ENCODE measurements at places on chromosomes 7 and 10.

DNA sequence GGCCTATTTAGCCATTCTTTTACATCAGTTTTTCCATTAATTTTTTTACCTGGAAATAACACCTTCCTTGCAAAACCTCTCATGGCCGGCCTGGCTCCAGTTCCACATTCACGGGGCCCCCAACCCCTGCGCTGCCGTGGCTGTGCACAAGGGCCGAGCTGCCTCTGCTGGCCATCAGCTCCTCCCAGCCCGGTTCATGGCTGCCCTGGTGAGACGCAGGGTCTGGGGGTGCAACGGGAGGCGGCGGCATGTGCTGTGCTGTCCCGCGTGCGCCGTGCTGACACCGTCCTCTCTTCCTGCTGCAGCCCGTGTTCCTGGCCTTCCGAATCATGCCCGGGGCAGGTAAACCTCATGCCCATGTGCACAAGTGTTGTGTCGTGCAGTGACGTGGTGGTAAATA, 4.4 kb downstream of the NKX6-2 start:
- DNase-seq, result no peak

DNA sequence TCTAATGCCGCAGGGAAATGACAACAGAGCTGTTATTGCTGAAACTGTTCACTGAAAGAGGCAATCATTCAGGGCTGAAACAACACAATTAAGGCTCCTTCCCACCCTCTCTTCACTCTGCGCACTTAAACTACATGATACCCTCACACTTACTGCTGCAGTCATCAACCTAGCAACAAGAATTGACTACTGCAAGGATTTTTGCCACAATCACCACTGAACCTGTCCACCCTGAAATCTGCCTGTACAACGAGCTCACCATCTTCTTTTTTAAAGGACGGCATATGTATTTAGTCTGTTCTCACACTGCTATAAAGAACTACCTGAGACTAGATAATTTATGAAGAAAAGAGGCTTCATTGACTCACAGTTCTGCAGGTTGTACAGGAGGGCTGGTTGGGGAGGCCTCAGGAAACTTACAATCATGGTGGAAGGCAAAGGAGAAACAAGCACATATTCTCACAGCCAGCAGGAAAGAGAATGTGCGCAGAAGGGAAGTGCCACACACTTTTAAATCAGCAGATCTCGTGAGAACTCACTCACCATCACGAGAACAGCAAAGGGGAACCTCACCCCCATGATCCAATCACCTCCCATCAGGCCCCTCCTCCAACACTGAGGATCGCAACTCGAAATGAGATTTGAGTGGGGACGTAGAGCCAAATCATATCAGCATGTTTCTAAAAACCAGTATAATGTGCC, 131.7 kb downstream of the SORCS1 start:
- DNase-seq, result no peak

DNA sequence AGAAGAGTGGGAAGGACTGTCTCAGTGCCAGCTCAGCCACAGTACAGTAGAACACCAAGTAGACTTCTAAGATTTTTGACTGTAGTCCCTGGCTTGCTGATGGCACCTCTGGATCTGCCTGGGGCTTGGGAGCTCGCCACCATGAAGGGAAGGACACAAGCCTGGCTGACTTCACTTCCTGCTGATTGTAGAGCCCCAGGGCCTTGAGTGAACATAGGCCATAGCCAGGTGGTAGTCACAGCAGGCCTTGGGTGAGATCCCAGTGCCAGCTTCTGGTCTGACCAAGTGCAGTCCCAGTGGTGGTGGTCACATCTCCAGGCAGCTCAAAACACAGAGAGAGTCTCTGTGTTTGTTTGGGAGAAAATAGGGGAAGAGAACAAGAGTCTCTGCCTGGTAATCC, 57.6 kb upstream of the HBP1 start:
- no peak for DNase-seq

DNA sequence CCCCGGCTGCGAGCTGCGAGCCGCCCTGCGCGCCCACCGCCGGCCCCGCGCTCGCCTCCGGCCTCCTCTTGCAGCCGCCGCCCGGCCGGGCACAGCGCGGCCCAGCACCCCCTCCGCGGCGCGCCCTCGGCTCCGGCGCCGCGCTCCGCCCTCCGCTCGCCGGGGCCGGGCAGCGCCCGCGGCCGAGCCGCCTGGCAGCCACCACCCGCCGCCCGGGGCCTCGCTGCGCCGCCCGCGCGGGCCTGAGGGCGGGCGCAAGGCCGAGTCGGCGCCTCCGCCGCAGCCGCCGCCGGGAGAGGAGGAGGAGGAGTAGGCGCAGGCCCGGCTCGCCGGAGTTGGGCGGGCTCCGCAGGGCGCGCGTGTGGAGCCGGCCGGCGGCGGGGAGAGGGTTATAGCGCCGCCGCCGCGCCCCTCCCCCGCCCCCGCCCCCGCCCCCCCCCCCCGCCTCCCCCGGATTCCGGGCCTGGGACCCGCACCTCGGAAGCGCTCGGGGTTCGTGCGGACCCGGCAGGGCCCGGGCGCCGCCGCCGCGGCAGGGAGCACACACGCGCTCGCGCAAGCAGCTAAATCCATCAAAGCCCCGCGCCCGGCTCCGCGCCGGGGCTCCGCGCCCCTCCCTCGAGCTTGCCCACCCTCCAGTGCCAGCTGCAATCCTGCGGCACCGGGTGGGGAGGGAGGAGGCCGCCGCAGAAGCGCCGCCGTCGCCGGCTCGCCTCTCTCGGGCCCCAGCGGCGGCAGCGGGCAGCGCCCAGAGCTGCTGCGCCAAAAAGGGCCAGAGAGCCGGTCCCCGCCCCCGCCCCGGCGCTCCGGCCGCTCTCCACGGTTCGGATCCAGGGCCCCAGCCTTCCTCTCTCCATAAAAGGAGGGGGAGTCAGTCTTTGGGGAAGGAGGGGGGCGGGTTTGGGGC, at the start of gene PDGFA:
PDGFA (minus strand) TSS at position 363 of the 907 bp plus-strand sequence. CDS start 845 bp downstream, outside the sequence.
- peak; percentile 81 for DNase-seq

GRCh38 chr10:43424416-43424815, 12.5 kb upstream of the ZNF487 start:
- no peak for DNase-seq

DNA sequence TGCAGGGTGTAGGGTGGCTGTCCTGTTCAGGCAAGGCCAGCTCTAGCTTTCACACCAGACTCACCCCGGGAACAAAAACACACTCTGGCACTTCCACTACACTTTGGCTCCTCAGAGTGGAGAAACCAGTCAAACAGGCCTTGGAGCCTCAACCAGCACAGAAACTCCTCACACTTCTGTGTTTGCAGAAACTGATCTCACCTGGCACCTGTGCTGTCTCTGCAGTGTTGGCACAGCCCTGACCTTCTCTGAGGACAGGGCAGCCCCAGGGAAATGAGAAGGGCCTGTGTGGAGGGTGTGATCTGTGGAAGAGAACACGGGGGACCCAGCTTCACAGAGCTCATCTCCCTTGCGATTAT, 4.1 kb upstream of the CALML5 start:
- DNase-seq, result no peak

GRCh38 chr10:100506596-100507356, 12.9 kb downstream of the SEC31B start:
- DNase-seq, result no peak

GRCh38 chr7:70097645-70098044, 499.4 kb downstream of the AUTS2 start:
- DNase-seq, result no peak

- DNase-seq, result peak; percentile 74
Observed at GRCh38 chr7:98284335-98285036, 3.0 kb downstream of the BRI3 start.

- no peak for DNase-seq
Observed at GRCh38 chr10:116973946-116974455, 31.0 kb downstream of the SHTN1 start.

DNA sequence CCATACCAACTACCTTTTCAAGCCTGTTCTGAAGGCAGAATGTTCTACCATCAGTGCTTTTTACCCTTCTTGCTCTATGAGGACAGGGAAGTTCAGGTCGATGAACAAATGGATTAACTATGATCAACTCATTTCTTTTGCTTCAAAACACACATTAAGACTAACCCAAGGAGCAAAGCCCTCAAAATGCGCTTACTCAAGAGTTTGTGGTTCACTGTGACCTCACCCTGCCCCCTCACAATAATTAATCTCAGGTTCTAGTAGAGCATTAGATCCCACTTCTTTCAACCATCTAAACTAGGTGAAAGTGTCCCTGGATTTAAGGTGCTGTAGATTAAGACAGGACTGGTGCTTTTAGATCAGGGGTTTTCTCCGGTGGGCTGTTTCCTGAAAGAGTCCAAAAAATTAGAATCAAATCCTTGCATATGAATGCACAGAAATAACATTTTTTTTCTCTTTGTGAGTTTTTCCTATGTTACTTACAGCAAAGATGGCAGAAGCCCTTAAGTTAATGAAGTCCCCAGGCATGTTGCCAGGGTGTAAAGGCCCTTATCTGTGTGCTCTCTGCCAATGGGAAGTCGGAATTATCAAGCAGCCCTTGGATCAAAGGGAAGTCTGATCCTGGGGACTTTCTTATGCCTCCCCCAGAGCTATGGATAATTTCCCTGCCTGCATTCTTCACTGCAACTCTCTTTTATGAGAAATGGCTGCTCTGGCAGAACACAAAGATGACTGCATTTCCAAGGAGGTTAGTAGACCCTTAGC, 205.5 kb upstream of the STK17A start:
- no peak for DNase-seq

- DNase-seq, result peak; percentile 83
Observed at GRCh38 chr10:126749015-126749655, 78.6 kb upstream of the C10orf90 start.

GRCh38 chr10:132626761-132627665, 89.4 kb downstream of the INPP5A start:
- no peak for DNase-seq

GRCh38 chr7:70569335-70569819, 562.6 kb upstream of the GALNT17 start:
- no peak for DNase-seq

DNA sequence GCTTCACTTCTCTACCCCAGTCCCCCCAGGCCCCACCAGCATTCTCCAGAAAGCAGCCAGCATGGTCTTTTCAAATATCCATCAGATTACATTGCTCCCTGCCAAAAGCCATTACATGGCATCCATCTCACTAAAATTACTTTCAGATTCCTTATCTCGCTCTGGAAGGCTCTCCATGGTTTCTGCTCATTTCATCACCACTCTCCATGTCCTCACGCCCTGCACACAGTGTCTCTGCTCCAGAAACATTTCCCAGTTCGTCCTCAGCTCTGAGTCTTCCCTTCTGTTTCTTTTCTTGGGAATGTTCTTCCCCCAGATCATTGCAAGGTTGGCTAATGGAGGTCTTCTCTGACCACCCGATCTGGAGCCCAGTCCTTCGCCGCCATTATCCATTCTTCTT, 499.1 kb downstream of the KCNMA1 start:
- no peak for DNase-seq

- no peak for DNase-seq
Observed at GRCh38 chr7:105839266-105839665, 37.1 kb downstream of the ATXN7L1 start.

DNA sequence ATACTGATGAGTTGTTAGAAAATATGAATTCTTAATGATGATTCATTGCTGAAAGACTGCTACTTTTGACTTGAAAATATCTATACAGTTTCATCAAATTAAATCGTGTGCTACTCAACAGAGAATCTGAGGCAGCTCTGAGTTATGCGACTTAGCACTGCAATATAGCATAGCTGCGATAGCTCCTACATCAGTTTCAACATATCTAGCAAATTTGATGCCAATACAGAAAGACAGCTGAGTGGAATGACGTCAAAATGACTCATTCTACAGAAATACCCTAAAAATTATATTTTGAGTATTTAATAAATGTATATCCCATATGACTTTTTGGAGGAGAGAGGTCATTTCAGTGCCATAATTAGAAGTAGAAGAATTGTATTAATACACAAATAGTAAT, 1.1 kb upstream of the TARP start:
- no peak for DNase-seq

- no peak for DNase-seq
Observed at GRCh38 chr7:46153951-46154787, 233.1 kb upstream of the IGFBP3 start.

GRCh38 chr10:130463876-130464364, 327.7 kb downstream of the GLRX3 start:
- DNase-seq, result no peak

DNA sequence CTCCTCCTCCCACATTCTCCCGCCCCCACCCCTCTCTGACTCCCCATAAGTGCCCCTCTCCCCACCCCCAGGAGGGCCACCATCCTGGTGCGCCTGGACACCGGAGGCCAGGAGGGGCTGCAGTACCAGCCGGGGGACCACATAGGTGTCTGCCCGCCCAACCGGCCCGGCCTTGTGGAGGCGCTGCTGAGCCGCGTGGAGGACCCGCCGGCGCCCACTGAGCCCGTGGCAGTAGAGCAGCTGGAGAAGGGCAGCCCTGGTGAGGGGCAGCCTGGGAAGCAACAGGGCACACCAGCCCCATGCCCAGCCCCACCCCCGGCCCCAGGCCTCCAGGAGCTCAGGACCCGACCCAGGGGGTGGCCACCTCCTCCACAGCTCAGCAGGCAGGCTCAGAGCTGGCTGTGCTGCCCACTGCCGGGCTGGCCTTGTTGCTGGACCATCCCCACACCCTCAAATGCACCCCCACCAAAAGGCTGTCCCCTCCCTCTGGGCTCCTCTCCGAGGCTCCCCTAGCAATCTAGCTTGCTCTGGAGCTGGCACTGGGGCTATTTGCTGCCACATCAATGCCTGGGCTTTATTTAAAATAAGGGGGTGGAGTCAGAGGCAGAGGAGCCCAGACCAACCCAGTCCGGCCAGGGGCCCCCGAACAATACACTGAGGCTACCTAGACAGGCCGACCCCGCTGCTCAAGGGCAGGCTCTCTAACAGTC, 14.8 kb downstream of the ATG9B start:
- DNase-seq, result no peak

- DNase-seq, result no peak
Observed at GRCh38 chr7:150431839-150432658, 18.4 kb upstream of the GIMAP8 start.

DNA sequence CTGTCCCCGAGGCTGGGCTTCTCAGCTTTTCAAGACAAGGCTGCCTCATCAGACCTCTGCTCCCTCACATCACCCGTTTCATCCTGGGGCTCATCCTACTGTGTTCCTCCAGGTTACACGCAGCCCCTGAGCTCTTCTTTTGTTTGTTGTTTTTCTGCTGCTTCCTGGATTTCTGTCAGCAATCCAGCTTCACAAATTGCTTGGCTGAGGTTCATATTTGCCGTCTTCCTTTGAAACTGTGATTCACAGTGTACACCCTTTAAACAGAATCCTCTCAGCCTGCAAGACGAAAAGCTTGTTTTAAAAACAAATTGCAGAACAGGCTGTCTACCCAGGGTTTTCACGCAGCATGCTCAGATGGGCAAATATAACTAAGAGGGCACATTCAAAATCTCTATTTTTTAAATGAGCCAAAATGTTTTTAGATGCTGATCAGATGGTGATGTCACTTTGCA, 39.1 kb upstream of the PARD3 start:
- peak; percentile 51 for DNase-seq
